ENCODE measurements at places on chromosomes 16 and 17.
A peak's percentile ranks its signal among the peaks of the same experiment; 100 is the strongest.

DNA sequence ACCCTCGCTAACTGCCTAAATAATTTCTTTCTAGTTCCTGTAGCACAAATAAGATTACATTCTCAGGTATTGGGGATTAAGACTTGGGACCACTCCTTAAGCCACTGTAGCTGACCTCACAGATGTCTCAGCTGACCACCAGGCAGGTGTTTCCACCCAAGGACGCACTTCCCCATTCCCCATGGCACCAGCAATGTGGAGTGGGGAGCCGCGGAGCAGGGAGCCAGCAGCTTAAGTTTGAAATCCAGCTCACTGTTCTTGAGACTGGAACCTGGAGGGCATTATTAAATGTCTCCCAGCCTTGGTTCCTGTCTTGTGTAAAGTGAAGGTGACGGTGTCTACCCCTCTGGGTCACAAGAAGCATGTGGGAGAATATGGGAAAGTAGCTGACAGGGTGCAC is 249.4 kb upstream of the CACNG5 start:
- DNase-seq, result no peak

GRCh38 chr16:85092309-85092708 is 20.0 kb downstream of the CIBAR2 start:
- DNase-seq, result no peak

DNA sequence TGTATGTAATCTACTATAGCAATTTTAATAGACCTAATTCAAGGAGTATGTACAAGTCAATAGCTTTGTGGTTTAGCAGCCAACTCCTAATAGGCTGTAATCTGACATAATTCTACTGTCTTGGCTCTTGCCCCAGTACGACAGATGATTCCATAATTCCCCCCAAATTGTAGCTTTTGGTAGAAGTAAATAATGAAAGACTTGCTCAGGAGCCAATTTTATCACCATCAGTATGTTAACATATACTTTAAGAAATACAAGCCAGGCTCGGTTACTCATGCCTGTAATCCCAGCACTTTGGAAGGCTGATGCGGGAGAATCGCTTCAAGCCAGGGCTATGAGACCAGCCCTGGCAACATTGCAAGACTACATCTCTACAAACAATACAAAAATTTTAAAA is 53.9 kb downstream of the AP2B1 start:
- no peak for DNase-seq

GRCh38 chr16:86467490-86467889 is 42.8 kb upstream of the FOXF1 start:
- no peak for DNase-seq

- DNase-seq, result peak; percentile 9
Measured at GRCh38 chr17:7774055-7774521, 56.5 kb downstream of the DNAH2 start.

DNA sequence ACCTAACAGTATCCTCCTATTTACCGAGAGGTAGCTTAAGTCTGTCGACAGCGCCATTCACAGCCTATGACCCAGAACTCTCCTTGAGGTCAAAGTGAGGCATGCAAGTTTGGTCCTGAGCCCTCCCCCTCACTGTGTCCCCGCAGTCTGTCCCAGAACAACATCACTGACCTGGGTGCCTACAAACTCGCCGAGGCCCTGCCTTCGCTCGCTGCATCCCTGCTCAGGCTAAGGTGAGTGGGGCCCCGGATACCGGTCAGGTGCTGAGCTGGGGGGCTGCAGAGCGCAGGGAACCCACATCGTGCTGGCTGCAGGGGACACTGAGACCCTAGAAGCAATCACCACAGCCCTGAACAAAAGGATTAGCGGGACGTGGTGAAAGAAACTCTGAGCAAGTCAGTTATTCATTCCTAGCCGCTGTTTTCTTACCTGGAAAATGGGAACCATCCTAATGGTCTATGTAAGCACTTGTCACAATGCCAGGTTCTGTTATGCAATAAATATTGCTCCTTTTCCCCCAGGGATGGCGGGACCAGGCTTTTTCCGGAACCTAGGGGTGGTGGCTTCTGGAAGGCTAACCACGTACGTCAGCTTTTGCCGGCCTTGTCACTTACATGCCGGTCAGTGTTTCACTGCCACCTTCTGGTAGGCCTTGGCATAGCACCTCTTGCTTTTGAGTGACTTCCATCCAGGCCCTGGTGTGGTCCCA is 23.8 kb downstream of the DEXI start:
- peak; percentile 87 for DNase-seq

DNA sequence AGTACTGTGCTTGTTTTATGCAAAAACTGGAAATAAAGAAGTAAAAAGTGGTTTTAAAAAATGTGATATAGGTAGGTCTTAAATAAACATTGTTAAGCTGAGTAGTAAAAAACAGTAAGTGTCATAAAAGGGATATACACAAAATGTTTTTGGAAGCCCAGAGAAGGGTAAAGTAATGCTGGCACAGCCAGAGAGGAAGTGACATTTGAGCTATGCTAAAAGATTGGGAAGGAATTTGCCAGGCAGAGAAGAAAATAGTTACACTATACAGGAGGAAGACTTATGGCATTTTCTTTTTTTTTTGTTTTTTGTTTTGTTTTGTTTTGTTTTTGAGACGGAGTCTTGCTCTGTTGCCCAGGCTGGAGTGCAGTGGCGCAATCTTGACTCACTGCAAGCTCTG is 40.8 kb upstream of the TAOK1 start:
- DNase-seq, result no peak

DNA sequence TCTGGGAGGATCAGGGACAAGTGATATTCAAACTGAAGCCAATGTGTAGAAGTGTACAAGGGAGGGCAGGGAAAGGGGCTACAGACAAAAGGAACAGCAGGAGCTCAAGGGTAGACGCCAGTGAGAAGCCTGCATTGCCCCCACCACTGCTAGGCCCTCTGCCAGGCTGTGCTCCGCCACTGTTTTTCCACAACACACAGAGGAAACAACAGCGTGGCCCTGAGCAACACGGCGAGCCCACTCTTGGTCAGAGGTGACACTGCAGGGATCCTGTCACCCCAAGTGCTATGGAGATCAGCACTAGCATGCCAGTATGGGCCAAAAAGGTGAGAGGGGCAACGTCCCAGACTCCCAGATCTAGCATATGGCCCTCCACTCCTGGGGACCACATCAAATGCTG is 23.4 kb downstream of the MYO18A start:
- no peak for DNase-seq

GRCh38 chr16:24130494-24131085 is 125.5 kb upstream of the CACNG3 start:
- no peak for DNase-seq

- no peak for DNase-seq
Measured at GRCh38 chr17:27590864-27591263, 40.1 kb upstream of the LGALS9 start.

- DNase-seq, result no peak
Measured at GRCh38 chr17:29246628-29247027, at the start of gene CRYBA1. Gene CRYBA1 (plus strand): TSS chr17:29246859. CDS start chr17:29246864, 5 bp downstream.

DNA sequence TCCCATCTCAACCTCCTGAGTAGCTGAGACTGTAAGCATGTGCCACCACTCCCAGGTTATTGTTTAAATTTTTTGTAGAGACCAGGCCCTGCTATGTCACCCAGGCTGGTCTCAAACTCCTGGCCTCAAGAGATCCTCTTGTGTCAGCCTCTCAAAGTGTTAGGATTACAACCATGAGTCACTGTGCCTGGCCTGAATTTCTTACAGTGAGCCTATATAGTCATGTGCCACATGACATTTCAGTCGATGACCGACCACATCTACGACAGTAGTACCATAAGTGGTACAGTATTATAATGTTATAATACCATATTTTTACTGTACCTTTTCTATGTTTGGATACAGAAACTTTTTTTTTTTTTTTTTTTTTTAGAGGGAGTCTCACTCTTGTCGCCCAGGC is 195.3 kb downstream of the STX8 start:
- DNase-seq, result no peak

DNA sequence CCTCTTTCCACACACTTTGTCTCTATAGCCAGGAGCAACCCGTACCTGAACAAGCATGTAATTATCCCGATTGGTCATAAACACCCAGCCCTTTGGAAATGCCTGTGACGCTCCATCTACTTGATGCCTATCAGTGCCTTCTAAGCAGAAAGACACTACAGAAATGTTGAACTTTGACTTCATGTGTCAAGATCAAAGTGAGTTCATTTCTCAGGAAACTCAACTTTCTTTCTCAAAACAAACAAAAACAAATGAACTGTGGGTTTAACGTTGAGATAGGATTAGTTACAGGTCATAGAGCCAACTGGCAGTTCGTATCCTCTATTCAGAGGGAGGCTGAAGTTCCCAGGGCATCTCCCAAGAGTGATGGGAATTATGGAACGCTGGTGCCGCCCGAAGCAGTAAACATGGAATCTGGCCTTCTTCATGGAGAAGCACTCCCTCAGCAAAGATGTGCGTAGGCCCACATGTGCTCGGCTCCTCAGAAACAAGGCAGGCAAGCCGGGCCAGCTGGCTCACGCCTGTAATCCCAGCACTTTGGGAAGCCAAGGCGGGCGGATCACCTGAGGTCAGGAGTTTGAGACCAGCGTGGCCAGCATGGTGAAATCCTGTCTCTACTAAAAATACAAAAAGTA is 9.5 kb downstream of the SLC6A4 start:
- DNase-seq, result no peak
